Activated T-helper 1 cell treated with anti-CD3 and anti-CD28 coated beads, Interleukin-2, amount 50 U/mL, for 16 hours (primary cell): ENCODE measurements at places on chromosomes 16 and 17.
A peak's percentile ranks its signal among the peaks of the same experiment; 100 is the strongest.

GRCh38 chr17:43853546-43853945, 6.6 kb downstream of the CD300LG start:
- no peak for DNase-seq

GRCh38 chr17:66085221-66085620, 106.7 kb downstream of the CEP112 start:
- no peak for DNase-seq

DNA sequence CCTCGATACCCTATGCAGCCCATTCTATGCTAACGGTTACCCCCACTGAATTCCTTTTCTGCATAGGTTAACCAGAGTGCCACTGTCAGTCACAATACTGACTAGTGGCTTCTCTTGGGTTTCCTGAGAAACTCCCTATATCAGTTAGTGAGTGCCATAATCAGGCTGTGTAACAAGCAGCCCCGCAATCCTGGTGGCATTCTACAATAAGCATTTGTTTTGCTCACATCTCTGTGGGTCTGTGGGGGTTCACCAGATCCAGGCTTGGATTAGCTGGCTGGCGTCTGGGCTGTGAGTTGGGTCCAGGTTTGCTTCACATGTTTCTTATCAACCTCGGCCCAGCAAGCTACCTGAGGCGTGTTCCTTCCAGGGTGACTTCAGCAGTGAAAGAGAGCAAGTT, 42.4 kb downstream of the TMEM235 start:
- DNase-seq: no peak

- DNase-seq: no peak
These were observed 19.4 kb upstream of the NKD1 start for GRCh38 chr16:50528820-50529219.

GRCh38 chr17:51709694-51710633, 448.6 kb downstream of the CA10 start:
- DNase-seq: no peak

- DNase-seq: no peak
These were observed 34.5 kb upstream of the GPRC5B start for GRCh38 chr16:19919142-19919541.

DNA sequence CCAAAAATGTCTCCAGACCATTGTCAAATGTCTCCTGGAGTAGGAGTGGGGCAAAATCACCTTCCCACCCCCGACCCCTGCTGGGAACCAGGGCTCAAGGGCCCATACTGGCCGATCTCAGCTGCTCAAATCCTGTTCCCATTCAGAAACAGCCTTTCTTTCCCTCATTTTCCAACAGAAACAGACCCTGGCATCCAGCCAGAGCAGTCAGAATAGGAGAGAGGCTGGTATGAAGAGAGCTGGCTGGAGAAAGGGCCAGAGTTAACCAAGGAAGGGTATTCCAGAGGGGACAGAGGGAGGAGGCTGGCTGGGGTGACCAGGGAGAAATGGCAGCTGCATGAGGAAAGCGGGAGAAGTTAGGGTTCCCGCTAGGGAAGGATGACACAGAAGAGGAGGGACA, 199.1 kb downstream of the XYLT1 start:
- DNase-seq: no peak

DNA sequence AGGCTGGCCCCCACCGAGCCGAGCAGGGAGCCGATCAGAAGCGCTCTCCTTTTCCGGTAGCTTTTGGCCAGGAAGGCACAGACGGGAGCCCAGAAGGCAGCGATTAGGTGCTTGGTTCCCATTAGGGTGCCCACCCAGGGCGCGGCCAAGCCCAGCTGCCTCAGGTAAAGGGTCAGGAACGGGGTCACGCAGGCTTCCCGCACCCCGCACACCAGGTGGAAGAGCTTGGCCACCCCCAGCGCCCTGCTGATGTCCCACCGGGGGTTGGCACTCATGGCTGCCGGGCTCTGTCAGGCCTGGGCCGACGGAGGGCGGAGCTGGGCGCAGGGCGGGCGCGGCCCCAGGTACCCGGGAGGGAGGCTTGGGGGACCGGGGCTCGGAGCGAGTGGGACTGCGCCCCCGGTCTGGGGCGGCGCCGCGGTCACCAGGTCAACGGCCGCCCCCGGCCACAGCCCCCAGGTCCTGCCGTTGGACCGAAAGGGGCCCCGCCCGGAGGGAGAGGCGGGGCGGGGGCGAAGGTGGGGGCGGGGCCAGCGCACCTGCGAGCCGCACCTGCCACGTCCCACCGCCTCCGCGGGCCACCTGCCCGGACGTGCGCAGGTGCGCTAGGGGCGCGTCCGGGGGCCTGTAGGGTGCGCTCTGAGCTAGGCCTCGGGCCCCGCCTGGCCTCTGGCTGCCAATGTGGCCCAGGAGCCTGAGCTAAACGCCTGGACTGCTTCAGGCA, at the start of gene MFSD6L:
Gene MFSD6L (minus strand): TSS at position 520 of the 724 bp plus-strand sequence. CDS start 245 bp downstream, at position 275.
- no peak for DNase-seq

DNA sequence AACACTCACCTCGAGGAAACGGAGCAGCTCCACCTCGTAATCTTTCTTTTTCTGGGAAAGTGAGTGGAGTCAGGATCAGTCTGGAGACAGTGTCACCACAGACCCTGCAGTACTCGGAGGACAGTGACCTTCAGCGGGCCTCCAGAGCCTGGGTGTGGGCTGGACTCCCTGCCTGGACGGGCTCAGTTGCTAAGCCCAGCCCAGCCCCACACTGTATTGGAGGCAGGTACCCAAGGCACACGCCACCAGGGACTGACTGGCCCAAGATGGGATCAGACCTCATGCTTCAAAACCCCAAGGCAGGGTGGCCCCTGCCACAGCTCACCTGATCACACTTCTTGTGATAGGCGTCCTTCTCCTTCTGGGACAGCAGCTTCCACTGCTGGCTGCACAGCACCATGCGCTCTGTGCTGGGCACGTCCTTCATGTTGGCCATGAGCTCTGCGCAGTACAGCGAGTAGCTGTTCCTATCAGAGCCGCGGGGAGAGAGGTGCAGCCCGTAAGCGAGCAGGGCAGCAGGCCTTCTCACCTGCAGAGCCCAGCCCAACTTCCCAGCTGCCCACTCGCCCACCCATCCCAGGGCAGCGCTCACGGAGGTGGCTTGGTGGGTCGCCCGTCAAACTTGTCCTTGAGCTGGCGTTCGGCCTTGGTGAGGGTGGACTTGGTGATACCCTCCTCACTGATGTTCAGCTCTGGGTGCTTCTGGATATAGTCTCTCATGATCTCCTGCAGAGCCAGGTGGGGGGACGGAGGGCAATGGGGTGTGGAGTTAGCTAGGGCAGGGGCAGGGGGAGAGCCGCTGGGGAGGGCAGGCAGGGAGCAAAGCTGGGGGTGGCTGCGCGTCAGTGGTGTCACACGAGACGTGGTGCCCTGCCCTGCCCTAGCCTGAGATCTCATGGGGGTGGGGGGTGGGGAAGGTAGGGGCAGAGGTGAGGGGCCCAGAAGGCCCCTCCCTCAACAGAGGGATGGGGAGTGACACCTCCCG, 7.9 kb downstream of the UBTF start:
- no peak for DNase-seq

- no peak for DNase-seq
These were observed 80.7 kb downstream of the HELZ start for GRCh38 chr17:67164302-67164701.

DNA sequence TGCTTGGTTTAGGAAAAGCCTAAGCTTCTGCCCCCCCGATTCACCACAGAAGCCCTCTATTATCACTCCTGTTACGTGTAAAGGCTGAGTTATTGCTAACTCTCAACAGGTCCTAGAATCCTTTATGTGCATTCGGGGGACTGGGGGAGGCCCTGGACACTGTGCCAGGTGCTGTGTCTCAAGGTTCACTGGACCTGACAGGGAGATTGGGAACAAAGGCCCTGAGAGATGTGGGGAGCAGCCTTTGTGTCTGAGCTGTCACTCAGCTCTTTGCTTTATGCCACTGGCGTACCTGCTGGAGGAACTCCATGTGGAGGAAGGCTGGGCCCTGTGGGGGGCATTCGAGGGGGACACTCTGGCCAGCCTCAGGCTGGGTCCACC, 65.9 kb downstream of the METRNL start:
- no peak for DNase-seq

DNA sequence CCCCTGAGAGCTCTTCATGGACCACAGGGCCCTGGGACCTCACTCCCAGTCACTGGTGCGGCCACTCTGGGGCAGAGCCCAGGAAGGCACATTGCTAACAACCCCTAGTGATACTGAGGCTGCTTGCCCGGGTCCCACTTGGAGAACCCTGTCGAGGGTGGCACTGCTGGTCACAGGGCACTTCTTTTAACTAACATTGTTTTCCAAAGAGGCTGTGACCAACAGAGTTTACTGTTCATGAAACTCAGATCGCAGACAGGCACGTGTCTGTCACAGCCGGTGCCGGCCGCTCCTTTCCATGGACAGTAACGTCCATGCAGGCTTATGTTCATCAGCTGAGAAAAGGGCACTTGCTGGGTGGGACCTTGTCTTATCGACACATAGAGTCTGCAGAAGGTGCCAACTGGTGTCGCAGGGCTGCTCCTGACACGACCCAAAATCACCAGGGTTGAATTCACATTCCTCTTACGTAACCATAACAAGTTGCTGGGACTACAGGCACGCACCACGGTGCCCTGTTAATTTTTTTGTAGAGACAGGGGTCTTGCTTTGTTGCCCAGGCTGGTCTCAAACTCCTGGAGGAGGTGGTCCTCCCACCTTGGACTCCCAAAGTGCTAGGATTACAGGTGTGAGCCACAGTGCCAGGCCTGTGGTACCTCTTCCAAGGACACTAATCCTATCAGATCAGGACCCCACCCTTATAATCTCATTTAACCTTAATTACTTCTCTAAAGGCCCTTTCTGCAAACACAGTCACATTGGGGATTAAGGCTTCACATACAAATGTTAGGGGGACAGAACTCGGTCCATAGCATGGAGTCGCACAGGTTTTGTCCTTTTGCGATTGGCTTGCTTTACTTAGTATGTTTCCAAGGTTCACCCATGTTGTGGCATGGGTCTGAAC, 1.2 kb upstream of the ZC3H18 start:
- no peak for DNase-seq

DNA sequence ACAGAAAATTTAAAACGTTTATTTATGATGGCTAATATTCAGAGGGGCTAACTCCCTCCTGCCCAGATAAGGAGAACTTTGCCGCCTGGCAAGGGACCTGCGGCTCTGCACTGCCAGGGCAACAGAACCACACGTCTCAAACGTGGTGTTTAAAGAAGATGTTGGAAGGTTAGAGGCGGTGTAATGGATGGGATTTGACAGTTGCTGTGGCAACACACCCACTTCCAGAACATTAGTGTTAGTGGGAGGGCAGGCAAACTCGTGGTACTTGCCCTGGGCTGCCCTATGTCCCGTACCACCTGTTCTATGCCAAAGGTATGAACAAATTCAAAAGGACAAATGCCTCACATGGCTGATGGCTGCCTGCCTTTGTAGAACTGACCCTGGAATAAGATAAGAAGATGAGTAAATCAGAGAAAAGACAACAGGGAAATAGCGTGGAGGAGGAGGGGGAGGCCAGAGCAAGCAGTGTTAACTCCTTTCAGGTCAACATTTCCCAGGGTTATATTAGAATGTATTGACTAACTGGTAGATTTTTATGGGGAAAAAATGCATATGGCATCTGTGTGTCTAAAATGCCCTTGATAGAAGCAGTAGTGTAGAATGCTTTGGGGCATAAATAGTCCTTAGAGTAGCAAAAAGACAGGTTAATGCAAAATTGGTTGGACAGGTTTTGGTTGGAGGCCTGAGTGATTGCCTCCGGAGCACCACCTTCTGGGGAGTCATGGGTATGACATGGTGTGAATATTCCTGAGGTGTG, 30.8 kb downstream of the HLF start:
- DNase-seq: peak; percentile 21
